ENCODE measurements at places on chromosomes 6 and 20. TPM values are rescaled to one million over a fixed set of nuclear protein-coding genes. Genes with fewer than 3 reads are reported as not detected.

DNA sequence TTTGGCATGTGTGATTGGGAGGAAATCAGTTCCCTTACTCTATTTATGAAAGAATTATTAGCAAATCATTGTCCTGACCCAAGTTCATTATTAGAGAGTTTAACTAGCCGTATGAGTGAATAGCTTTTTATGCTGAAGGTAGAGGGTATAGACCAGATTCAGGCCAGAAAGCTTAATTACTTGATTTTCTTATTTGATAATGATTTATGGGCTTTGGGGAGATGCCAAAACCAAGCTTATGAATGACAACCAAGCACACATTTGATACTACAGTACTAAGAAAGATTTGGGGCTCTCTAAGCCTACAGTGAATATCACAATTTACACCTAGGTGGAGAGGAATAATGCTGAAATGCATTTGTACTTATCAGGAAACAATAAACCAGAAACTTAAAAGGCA is 193.2 kb downstream of the ARHGAP18 start:
- DNase-seq: no peak

GRCh38 chr6:16700202-16700915 is 60.9 kb downstream of the ATXN1 start:
- DNase-seq: no peak

DNA sequence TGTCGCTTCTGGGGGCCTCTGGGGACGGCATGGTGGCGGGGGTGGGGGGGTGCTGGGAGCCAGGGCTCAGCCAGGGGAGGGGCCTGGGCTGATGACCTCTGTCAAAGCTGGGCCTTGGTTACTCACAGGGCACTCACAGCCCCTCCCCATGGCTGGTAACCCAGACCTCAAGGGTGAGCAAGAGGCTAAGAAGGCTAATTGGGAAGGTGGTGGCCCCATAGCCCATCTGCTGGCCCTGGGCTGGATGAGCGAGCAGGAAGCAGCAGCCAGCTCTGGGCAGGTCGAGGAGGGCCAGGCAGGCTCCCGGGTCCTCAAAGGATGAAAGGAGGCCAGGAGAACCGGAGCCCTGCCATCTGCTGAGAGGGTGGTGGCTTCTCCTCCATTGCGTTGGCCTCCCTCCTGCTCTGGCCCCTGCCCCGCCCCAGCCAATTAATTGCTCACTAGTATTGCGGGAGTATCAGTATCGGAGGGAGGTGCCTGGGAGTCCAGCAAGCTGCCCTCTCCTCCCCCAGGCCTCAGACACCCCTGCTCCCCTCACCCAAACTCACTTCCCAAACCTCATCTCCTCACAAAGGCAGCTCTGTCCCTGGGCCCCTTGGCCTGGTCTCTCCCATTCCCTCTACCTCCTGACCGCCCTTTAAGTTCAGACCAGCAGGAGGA is 1.0 kb upstream of the CDSN start:
- no peak for DNase-seq

DNA sequence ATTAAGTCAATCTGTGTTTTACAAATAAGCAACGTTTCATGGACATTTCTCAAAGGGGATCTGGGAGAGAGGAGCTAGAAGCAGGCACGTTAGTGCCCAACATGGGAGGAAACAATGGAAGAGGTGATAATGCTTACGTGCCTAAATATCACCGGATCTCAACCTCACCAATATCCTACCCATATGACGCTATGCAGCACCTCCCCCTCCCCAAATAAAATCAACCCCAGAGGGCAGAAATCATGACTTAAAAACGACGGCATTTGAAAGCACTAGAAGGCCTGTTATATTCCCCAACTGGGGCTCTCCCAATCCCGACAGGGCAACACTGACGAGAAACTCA is 425 bp downstream of the HBS1L start:
- DNase-seq: no peak

GRCh38 chr6:149216459-149216858 is 101.1 kb upstream of the TAB2 start:
- DNase-seq: no peak

DNA sequence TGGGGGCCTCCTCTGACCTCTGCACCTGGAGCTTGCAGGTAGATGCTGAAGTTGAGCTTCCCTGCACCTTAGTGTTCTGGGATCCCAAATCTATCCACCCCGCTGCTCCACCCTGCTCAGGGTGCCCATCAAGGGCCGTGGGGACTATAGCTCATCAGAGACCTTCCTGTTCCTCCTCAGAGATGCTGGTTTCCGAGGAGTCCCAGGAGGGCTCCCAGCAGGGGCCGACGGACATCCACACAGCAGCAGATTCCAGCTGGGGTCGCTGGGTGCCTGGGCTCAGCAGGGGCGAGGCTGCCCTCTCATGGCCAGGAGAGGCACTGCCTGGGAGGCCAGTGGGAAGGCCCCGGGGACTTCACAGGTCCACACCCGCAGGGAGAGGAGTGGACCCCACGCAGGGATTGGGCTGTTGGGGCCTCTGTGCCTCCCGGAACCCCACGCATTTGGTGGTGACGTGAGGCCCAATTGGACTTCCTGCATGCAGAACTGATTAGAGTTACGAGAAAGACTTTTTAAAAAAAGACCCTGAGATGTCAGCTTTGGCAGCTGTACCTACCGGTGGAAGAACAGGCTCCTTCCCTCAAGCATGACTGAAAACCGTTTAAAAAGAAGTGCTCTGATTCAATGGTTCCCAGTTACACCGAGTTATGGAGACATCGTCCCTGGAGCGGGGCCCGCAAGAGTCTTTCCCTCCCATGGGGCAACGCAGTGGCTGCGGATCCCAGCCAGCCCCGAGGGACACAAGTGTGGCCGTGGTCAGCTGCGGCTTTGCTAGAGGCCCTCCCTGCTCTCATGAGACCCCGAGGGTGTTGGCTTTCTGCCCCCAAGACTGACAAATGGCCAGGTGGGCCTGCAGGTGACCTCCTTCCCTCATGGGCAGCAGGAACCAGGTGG is 25.3 kb upstream of the SLCO4A1 start:
- peak; percentile 52 for DNase-seq

DNA sequence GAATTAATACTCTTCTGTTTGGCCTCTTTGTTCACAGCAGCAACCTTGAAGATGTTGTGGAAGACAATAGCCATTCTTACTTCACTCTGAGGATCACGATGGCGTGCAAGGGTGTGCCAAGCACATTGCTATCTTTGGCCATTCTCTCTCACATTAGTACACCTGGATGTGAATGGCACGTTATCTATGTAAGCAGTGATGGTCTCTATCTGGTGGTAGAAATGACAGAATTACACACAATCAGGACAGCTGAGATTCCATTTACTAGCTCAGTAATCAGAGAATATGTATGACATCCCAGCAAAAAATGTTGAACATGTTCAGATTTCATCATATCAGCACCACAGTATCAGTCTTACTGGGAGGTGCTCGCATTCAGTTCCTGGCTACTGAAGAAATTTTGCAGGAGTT is 116.2 kb downstream of the LCA5 start:
- DNase-seq: no peak

DNA sequence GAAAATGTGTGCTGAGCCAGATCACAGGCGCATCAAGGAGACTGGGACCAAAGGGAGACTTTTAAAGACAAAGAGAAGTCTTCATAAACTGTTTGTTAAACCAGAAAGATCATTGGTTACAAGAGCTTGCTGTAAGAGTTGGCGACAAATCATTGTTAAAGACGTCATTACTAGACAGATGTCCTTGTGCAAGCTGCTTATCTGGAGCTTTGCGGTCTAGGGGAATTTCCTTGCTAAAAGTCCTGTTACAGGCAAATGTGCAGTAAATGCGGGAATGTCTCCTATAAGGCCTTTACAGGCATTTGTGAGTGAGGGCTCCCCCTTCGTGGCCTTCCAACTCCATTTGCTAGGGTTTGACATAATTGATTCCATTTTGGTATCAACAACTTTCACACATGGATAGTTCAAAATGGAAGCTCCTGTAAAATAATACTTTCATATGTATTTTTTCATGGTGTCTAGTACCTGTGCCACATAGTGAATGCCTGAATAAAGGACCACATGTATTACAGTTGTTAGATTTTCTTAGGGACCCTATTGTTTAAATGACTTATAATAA is 362.4 kb downstream of the UTRN start:
- DNase-seq: no peak

DNA sequence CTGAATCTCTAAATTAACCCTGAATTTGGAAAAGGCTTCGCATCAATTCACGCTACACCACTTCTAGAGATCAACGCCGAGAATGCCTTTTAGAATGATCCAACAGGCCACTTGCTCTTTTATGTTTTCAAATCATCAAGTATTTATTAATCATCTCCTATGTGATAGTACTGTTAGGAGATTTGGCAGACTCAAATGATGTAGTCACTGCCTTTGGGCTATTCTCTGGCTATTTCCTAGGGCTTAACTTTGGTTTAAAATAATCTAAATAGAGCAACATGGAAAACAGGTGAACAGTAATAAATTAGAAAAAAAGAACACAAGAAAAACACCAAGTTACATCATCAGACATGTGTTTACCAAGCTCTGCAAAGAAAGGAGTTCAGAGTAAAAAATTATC is 140.3 kb downstream of the TENT5A start:
- no peak for DNase-seq

DNA sequence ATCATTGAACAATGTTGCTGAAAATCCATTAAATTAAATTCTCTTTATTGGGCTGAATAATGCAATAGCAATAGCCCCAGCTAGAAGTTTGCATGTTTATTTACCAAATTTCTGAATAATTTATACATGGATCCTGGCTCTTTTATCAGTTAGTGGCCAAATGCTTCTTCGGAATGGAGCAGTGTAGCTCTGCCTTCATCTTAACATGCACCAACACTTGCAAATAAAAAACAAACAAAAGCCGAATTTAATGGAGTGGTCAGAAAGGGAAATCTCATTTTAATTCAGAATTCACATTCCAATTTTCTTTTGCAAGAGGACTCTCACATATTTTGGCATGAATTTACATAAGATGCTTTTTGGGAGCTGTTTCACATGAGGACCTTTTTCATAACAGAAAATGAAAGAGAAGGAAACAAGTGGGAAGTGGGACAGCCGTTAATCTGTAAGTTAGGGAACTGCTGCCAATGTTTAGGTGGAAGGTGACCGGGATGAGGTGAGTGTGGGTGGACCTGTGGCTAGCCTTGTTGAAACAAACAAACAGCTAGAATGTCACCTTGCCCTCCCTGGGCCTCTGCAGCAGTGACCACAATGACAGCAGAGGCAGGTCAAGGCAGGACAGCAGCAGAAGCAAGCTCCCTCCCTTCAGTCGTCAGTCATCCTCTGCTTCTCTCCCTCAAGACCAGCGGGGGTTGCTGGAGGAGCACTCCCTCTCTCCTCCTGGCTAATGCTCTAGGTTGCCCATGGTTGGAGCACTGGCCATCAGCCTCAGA is 73.2 kb downstream of the INSM1 start:
- no peak for DNase-seq

GRCh38 chr6:81751388-81752083 is 945 bp downstream of the TENT5A start:
- DNase-seq: no peak

- DNase-seq: no peak
These were observed 23.2 kb downstream of the RBCK1 start for GRCh38 chr20:431012-431904.

DNA sequence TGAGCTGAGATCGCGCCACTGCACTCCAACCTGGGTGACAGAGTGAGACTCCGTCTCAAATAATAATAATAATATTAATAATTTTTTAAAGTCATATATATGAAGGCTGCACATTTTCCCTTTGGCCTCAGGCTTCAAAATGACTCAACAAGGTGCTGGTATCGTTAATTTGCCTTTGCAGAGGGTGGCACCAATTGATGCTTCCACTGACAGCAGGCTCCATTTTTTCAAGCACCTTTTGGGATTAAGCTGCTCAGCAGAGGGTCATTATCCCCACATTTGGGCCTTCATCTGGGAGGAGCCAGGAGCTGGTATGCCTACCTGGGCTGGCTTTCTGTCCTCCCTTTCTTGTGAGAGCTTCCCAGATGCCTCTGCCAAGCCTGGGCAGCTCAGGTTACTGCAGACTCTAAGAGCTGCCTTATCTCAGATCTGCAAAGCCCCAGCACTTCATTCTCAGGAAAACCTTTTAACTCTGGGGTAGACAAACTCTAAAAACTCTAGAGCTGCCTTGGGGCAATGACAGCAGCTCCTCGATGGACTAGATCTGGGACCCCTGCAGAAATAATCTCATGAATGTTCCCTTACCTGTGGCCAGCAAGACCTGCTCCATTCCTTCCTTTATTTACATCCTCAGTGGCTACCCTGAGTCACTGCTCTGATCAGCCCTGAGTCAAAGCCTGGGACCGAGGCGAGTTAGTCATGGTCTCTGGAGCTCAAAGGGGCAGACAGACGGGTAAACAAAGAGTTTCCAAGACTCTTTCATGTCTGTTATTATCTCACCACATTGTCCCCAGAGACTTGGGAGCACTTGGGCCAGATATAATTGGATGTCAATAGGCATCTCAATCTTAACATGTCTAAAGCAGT is 80.0 kb upstream of the EYA2 start:
- DNase-seq: no peak

GRCh38 chr20:7806831-7807230 is 133.4 kb downstream of the HAO1 start:
- DNase-seq: no peak

GRCh38 chr20:24880356-24880755 is 68.7 kb upstream of the CST7 start:
- DNase-seq: no peak

DNA sequence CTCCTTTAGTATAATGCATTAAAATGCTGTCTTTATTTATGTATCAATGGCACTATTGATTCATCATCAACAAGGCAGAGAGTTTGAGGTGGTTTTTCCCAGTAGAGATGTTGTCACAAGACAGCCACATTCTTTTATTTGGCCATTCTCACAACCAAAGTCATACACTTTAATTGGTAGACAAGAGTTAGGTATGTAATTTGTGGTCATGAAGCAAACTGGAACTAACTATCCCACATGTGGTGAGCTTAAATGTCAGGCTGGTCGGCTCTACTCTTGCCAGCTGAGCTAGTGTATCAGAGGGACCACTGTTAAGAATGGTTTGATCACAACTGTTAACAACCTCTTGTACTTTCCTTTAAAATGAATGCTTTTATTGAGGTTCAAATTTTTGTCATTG is 714.6 kb downstream of the CD109 start:
- DNase-seq: no peak

F13A1 gene
- total RNA-seq: 24.3 TPM

WFDC12 gene
- 1.0 TPM for total RNA-seq

SLC17A3 gene
- total RNA-seq: 0.14 TPM

LRRC1 gene
- 21.6 TPM for total RNA-seq

Measured in thymus (tissue), 14 donors.